CD4-positive, alpha-beta T cell treated with Interleukin-1 beta for 1 hour (primary cell): ENCODE measurements at places on chromosomes 5 and 9.

DNA sequence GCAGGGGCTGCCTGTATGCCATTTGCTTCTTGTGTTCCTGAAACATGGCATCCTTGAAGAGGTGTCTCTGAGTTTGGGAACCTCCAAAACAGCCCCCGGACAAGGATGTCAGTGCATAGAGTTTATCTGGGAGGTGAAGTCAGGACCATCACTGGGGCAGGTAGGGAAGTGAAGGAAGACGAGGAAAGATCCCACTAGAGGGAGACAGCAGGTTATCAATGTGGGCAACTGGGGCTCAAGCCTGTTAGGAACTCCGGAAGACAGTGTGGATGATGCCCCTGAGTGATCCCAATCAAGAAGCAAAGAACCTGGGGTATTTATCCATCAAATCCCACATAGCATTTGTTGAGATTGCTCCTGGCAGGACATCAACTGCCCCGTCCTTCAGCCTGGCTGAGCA, 233.1 kb downstream of the AGTPBP1 start:
- no peak for DNase-seq

DNA sequence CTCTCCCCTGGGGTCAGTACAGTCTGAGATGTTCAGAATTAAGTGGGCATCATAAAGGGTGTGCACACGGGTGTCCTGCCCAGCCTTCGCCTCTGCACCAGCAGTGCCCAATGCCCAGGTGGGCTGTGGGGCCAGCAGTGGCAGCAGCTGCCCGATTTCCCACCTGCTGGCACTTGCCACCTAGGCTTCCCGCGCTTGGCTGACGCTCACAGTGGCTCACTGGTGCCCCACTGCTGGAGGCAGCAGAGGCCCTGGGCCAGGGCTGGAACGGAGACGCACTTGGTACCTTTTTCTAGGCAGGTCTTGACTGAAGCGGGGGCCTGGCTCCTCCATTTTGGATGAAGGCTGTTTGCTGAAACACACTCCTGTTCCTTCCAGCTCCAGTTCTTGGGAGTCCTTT, 17.0 kb downstream of the MRNIP start:
- no peak for DNase-seq

DNA sequence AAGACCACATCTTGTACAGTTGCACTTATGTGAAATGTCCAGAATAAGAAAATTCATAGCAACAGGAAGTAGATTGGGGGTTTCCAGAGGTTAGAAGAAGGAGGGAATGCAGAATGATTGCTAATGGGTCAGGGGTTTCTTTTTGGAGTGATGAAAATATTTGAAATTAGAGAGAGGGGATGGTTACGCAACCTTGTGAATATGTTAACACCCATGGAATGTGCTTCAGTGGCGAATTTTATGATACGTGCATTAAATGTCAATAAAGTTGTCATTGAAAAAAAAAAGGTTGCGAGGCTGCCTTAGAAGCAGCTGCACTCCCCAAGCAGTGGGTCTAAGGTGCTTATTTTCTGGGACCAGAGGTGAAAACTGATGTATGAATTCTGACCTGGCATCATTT, 64.4 kb upstream of the SUB1 start:
- no peak for DNase-seq

DNA sequence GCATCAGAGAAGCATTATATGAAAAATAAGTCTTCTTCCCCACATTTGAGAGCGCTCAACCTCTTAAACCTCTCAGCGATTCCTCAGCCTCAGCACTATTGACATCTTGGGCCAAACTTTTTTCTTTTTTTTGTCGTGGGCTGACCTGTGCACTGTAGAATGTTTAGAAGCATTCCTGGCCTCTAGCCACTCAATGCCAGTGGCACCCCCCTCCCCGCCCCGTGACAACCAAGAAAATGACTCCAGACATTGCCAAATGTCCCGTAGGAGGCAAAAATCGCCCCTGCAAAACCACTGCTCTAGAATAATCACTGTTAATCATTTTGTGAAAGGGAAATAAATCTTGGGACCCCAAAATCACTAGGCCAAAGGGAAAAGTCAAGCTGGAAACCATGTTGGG, 129.1 kb upstream of the BOD1 start:
- no peak for DNase-seq

GRCh38 chr5:5418006-5418405, 4.5 kb upstream of the ICE1 start:
- no peak for DNase-seq

GRCh38 chr9:13431222-13431536, 151.7 kb upstream of the MPDZ start:
- no peak for DNase-seq

- DNase-seq, result no peak
These were observed 34.7 kb upstream of the MIER3 start for GRCh38 chr5:56986626-56986947.

- no peak for DNase-seq
These were observed 1.1 kb downstream of the ARL10 start for GRCh38 chr5:176366232-176366894.

DNA sequence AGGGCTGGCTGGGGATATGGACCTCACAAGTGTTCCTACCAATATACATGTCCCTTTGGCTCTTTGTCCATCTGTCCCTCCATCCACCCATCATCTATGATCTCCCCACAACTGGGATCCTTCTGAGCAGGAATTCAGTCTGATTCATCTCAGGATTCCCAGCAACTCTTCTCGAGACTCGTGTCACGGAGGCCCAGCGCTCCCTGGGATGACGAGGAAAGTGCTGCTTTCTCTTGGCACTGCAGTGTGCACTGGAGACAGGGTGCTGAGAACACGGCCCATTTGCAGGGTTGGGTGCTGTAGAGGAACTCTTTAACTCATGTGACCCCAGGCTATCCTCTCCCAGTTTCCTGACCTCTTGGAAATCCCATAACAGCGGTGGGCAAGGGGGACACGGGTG, 72.9 kb downstream of the ANGPTL2 start:
- DNase-seq, result no peak

DNA sequence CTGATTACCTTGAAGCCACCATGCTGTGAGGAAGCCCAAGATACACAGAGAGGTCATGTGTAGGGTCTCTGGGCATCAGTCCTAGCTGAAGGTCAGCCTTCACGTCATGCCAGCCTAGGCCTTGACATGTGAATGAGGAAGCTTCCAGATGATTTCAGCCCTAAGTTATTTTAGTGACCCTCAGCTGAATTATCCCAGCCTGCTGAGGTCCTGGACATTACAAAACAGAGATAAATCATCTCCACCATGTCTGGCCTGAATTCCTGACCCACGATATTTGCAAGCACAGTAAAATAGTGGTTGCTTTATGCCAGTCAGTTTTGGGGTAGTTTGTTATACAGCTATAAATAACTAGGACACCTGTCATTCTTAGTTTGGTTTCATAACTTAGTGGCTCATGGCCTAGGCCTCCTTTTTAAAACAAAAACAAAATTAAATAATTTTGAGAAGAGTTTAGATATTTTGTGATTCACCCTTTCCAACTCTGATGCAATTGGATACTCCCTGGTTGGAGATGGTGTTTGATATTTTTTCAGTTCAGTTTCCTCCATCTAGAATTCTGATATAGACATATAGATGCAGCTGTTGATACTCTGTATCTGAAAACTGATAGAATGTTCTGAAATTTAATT, 571.3 kb upstream of the CLINT1 start:
- DNase-seq, result no peak
